ENCODE measurements at places on chromosomes 16 and 17.
A peak's percentile ranks its signal among the peaks of the same experiment; 100 is the strongest.

- no peak for DNase-seq
These were observed 135.6 kb downstream of the BANP start for GRCh38 chr16:88086571-88087516.

- no peak for DNase-seq
These were observed 22.6 kb upstream of the EFCAB13 start for GRCh38 chr17:47301161-47301560.

GRCh38 chr16:83402160-83402814 lies 405.5 kb upstream of the HSBP1 start:
- DNase-seq: peak; percentile 77

- no peak for DNase-seq
These were observed 11.0 kb downstream of the ZSCAN32 start for GRCh38 chr16:3389663-3390338.

DNA sequence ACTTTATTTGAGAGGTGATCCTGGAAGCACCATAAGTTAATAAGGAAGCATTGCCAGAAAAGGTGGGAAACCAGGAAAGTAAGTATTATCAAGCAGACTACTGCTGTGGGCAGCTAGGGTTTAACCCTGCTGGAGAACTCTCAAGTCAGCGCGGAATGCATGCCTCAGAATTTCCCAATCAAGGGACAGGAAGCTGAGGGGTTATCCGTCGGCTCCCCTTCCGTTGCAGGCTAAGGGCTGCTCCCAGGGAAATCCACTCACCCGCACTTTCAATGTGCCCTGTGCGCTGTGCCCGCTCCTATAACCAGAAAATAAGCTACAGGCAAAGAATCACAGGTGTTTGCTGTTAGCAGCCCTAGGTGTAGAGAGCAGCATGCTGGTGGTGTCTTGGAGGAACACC lies 138.5 kb upstream of the CACNG3 start:
- DNase-seq: no peak

DNA sequence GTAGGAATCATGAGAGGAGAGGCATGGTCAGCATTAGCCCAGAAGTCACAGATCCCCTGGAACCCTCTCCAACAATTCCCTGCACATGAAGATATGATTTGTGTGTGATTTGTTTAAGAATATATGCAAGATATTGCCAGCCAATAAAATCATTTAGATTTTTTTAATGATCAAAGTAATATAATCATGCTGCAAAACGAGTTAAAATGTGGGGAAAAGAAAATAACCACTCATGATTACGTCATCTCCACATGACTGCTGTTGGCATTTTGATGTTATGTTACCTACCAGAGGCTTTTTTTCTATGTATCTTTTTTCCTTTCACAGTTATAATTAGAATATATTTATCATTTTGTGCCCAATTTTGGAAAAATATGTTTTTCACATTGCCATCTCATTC lies 22.4 kb downstream of the SLC35G3 start:
- no peak for DNase-seq

DNA sequence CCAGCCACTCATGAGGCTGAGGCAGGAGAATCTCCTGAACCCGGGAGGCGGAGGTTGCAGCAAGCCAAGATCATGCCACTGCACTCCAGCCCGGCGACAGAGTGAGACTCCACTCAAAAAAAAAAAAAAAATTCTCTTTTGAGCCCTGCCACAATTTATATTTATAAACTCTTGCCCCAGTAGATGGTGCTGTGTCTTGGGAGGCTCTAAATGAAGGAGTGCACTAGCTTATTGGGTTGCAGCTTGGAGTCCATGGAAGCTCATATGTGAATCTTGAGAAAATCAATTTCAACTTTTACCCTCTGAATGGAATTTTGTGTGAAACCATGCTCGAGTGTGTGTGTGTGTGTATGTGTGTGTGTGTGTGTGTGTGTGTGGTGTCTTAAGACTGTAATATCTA lies 420.1 kb downstream of the HS3ST4 start:
- DNase-seq: no peak

DNA sequence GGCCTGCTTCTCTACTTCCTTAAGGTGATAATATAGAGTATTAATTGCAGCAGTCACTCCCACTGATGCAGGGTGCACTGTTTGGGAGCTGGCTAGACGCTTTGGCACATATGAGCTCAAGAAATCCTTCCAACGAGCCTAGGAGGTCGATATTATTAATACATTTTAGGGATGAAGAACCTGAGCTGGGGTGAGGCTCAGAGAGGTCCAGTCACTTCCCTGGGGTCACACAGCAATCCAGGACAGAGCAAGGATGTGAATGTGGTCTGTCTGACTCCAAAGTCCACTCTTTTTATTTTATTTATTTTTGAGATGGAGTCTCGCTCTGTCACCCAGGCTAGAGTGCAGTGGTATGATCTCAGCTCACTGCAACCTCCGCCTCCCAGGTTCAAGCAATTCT lies 156.4 kb upstream of the CDC42EP4 start:
- DNase-seq: no peak

GRCh38 chr16:86868786-86869185 lies 290.4 kb downstream of the FOXL1 start:
- DNase-seq: no peak

- DNase-seq: peak; percentile 99
These were observed 118.4 kb upstream of the HSBP1 start for GRCh38 chr16:83689385-83689831.

DNA sequence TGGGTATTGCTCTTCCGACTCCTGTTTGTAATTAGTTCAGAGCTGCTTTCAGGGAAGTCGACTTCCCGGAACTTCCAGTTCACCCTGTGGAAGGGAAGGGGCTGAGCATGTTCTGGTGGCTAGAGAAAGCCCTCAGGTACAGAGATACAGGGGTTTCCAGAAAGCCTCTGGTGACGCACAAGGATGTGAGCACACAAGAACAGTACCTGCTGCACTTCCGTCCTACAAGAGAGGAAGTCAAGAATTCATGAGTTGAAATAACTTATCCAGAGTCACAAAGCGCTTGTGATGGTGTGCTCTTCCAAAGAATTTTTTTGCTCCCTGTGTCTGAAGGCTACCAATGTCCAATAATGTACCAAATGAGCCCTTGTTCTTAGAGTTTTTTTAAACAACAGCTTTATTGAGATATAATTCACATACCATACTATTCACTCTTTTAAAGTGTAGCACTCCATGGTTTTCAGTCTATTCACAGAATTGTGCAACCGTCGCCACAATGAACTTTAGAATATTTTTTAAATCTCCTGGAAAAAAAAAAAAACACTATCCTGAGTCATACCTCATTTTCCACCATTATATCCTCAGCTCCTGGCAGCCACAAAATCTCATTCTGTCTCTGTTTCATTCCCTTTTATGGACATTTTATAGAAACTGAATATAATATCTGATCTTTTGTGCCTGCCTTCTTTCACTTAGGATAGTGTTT lies 327.6 kb downstream of the CDH13 start:
- peak; percentile 78 for DNase-seq

GRCh38 chr17:1120596-1121441 lies 59.0 kb downstream of the ABR start:
- DNase-seq: no peak

DNA sequence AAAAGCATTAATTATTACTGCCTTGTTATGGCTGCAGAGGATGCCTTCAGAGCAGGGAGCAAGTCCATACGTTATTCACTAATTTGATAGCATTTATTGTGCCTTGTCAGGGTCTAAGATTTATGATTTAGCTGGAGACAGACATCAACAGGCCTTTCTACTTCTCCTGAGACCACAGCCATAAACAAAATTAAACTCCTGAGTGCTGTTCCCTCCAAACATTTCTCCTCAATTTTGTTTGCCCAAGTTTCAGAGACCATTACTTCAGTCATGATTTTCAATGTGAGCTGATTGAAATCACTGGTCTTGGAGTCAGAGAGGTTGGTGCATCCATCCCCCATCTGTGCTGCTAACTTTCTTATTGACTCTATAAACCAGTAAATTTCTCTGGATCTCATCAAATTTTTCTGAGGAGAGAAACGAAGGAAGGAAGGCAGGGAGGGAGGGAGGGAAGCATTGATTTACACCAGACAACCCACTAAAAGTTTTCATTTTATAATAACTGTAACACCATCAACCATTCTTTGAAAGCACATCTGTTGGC lies 423.6 kb upstream of the CDH11 start:
- peak; percentile 35 for DNase-seq

- no peak for DNase-seq
These were observed 202.0 kb downstream of the C16orf78 start for GRCh38 chr16:49575346-49576172.

- DNase-seq: no peak
These were observed 20.0 kb downstream of the GLG1 start for GRCh38 chr16:74586948-74587347.

DNA sequence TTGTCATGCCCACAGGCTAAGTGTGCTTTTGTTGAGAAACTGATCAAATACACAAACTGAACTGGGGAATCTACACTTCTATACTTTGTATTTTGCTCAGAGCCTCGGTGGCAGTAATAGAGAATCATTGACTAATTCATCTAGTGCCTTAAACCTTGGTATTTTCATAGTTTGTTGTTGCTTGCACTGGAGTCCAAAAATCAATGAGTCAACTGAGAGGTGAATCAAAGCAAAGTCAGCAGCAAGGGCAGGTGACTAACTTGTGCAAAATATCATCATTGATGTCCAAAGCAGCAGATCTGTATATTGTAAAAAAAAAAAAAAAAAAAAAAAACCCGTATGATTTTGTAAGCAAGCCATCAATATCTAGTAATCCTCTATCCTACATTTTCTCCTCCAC lies 296.4 kb downstream of the MAP2K6 start:
- no peak for DNase-seq

GRCh38 chr16:81804134-81804610 lies 25.1 kb downstream of the PLCG2 start:
- DNase-seq: no peak

DNA sequence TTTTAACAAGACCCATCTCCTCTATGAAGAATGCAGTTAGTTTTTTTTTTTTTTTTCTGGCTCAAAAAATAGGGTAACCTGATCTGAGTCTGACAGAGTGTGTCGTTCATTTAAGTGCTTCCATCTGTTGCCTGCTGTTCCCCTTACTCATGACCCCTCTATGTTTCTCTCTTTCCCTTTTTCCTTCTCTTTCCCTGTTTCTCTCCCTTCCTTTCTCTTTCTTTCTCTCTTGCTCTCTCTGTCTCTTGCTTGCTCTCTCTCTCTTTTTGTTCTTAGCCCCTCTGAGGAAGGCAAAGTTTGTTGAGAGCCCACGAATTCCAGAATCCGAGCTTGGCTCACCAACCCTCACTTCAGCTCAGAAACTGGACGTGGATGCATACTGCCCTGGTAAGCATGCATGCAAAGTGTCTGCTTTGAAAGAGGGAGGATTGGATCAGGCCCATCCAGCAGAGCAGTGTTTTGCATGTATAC lies 185.0 kb downstream of the TANC2 start:
- peak; percentile 74 for DNase-seq

GRCh38 chr16:11640987-11641817 lies 27.1 kb upstream of the SNN start:
- DNase-seq: peak; percentile 68

- peak; percentile 47 for DNase-seq
These were observed 69.0 kb downstream of the CHD9 start for GRCh38 chr16:53123747-53124146.

DNA sequence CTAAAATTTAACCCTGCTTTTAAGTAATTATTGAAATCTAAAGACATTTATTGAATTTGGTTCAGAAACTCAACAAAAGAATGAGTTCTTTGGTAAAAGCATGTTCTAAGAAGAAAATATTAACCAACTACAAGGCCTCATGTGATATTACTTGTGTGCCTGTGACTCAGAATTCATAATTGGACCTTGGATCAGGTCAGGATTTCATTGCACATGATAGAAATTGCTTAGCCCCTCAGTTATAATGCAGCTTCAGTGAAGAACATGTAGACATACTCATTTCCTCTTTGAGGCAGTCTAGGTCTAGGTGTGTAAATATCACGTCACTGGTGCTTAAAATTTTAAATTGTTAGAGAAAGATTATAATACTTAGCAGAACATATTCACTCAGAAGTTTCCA lies 410.0 kb upstream of the SOX9 start:
- no peak for DNase-seq

DNA sequence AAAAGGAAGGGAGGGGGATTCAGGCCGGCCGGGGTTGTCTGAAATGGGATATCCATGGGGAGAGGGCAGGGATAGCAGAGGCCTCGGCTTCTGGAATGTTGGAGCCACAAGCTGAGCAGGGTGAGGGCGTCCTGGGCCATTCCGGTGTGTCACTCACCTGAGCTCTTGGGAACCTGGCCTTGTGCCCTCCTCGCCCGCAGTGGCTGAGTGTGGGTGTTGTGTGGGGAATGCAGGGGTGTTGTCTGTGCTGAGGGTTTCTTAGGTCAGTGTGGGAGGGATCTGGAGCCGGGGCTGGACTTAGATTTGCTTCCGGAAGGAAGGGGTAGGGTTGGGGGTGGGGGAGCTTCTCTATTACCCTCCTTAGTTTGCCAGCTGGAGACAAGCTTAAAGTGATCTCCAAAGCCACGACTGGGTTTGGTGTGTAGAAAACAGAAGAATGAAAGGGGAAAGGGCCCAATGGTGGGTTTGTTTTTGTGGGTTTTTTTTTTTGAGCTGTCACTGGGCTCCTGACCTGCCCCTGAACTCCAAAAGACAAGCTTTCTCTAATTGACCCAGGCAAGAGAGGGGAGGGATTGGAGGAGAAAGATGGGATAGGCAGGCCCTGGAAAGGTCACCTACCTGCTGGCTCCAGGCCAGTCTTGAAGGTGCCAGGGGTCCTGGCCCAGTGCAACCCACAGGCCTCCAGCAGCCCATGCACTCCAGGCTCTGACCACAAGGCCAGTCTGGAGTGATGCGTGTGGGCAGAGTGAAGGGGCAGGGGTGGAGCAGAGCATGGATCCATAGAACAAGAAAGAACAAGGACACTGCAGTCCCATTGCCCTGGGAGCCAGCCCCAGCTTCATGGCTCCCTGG lies at the start of gene SULT1A2:
Gene SULT1A2, minus strand, starts transcription at position 211 of the 852 bp plus-strand sequence. CDS start 1,120 bp downstream, outside the sequence.
- DNase-seq: no peak

DNA sequence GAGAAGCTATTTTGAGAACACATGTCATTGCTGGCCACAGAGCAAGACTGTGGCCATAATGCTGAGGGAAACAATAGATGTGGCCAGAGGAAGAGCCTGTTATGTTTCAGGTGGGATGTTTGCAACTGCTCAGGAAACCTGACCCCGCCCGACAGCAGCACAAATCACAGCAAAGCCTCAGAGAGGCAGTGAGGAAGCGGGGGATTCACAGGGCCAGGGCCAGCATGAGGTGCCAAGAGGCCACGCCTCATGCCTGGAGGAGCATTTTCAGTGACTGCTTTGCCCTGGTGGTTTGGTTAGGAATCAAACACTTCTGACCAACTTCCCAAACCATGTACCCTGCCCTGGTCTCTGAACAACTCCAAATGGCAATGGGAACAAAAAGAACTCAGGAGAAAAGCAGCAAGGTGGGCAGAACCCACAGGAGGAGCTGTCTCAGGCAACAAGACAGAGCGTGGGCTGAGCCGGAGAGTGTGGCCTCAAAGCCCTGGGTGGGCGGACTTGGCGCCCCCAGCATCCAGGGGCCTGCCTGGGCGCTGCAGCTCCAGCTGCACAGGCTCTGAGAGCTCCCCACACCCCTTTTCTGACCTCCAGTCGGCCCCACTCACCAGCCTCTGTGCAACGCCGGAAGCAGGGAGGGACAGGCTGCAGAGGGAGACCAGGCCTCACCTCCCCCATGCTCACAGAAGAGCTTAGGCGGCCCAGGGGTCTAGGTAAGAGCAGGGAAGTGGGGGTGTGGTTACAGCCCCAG lies 20.6 kb downstream of the HIC1 start:
- DNase-seq: no peak

GRCh38 chr17:27457360-27457715 lies 1.1 kb downstream of the KSR1 start:
- no peak for DNase-seq

- no peak for DNase-seq
These were observed 1.7 kb downstream of the ATP6V0A1 start for GRCh38 chr17:42460371-42460770.

- peak; percentile 61 for DNase-seq
These were observed 240.3 kb upstream of the GSE1 start for GRCh38 chr16:85372627-85373372.

- no peak for DNase-seq
These were observed 24.7 kb downstream of the LIMD2 start for GRCh38 chr17:63675231-63675606.

Measured in fibroblast of upper back skin (primary cell).